Activated CD4-positive, CD25-positive, alpha-beta regulatory T cell treated with anti-CD3 and anti-CD28 coated beads, Interleukin-2, amount 50 U/mL, for 72 hours (primary cell): ENCODE measurements at places on chromosomes 1 and 21.

GRCh38 chr1:208254862-208255261, 10.7 kb upstream of the PLXNA2 start:
- no peak for DNase-seq

GRCh38 chr1:158809256-158809655, 21.9 kb upstream of the MNDA start:
- DNase-seq: no peak

- DNase-seq: no peak
Observed at GRCh38 chr1:5370311-5370710, 621.9 kb downstream of the NPHP4 start.

GRCh38 chr1:39647247-39647646, 7.8 kb upstream of the HEYL start:
- DNase-seq: no peak

DNA sequence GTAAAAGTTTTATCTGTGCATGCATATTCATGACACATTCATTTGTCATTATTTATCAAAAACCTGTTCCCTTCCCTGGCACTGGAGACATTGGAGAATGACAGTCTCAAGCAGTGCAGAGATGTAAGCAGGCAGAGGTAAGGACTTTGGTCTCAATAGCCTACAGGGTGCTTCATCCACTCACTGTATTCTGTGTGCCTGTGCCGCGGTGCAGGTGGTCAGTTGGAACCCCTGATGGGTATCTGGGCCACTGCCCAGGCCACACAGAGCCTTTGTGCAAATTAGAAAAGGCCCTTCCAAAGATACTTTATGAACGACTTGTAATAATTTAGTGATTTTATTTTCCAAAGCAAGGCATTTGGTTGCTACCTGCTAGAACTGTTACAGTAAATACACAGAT, 44.0 kb downstream of the CDC42 start:
- DNase-seq: no peak

- DNase-seq: no peak
Observed at GRCh38 chr1:99786751-99787501, 20.5 kb upstream of the FRRS1 start.

DNA sequence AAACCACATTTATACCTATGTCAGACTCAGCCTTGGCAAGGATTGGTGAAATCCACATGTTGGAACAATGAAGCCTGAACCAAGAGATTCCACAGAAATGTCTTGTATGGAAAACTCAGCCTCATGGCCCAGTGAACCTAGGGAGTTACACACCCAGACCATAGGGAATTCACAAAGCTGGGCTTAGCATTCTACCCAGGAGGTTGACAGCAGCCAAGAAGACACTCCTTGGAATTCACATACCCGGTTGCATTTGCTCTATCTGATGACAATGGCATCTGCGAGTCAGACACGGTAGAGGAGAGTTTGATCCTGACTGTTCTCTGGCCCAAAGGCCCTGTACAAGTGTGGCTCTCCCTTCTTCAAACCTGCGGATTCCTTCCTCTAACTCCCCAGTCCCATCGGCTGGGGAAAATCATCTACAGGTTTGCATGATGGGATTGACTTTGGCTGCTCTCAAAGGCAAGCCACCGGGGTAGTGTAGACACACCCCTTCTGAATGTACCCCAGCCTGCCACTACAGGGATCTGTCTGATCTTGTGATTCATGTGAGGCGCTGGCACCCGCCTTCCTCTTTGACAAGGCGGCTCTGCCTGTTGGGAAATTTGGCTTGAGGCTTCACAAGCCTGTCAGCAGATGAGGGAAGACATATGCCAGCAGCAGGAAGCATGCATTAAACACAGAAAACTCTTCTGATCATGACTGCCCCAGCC, 297.3 kb upstream of the KAZN start:
- no peak for DNase-seq

- no peak for DNase-seq
Observed at GRCh38 chr1:156781585-156782186, 14.4 kb downstream of the PRCC start.

- DNase-seq: no peak
Observed at GRCh38 chr1:164725401-164725800, 166.4 kb downstream of the PBX1 start.

GRCh38 chr1:63319046-63320021, 3.0 kb upstream of the FOXD3 start:
- peak; percentile 29 for DNase-seq

- DNase-seq: peak; percentile 33
Observed at GRCh38 chr1:43763497-43763973, 56.2 kb downstream of the ST3GAL3 start.

GRCh38 chr1:108149796-108150467, 50.2 kb downstream of the SLC25A24 start:
- no peak for DNase-seq

GRCh38 chr1:152899027-152899426, 9.3 kb upstream of the IVL start:
- DNase-seq: no peak

DNA sequence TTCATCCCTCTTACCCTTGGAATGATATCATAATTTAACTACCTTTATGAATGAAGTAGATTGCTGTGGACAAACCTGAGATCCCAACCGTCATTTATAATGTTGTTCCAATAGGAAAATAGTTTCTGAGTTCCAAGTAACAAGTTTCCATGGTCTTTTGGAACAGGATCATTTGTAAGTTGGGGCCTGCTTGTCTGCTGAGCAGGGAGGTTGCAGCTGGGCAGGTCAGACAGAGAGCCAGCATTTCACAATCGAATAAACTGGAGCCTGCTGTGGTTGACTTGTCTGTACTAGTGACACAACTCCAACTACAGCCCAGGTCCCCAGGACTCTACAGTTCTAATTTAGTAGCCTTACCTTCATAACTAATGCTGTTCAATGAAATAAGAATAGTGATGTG, 18.6 kb upstream of the RALGPS2 start:
- no peak for DNase-seq

DNA sequence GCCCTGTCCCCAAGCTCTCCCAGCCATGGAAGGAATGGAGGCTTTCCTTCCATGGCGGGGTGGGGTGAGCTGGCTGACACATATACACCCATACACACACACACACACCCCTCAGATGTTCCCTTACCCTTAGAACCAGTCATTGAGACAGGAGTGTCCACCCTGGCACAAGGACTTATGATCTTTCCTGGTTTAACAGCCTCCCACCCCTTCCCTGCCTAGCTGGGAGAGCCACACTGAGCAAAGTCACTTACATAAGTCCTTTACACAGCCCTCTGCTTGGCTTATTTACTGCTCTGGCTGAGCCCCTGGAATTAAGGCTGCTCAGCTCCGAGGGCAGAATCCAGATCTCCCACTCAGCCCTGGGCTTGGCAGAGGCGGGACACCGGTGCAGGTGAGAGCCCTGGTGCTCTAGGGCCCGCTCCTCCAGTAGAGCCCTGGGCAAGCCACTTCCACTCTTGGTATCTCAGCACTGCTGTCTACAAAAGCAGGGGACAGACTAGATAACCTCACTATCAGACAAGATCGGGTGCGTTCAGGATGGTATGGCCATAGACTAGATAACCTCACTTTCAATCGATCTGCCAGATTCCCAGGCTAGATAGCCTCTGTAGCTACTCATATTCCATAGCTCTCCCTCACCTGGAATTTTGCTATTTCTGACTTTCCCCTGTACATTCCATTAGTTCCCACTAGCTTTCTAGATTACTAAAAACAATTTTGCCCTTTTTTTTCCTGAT, 16.7 kb downstream of the SLC6A9 start:
- DNase-seq: no peak

DNA sequence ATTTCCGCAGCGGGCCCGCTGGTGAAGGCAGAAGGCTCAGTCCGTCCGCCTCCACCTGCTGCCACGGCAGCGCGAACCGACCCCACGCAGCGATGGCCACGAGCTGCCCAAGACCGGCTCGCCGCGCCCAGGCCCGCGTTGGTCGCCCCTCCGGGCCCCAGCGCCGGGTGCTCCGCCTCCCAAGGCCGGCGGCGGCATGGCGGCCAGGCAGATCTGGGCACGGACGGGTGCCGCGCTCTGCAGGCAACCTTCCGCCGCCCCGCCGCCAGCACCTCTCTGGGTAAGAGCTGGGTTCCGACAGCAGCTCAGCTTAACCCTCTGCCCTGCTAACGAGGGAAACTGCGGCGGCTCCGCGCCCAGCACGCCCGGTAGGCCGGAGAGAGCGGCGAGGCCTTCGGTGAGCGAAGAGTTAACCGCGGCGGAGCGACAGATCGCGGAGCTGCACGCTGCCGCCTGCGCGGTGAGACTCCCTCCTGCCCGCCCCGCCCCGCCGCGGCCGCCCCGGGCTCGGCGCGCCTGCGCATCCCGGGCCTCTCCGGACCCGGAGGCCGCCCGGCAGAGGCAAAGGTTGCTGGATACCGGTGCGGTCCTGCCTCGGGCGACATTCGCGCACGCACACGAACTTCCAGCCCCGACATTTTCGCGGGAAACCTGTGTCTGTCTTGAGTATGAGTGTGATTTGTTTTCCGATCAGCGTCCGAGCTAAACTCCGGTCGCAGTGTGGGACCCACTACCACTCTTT, at the start of gene C1orf53:
C1orf53 (plus strand) TSS at position 177 of the 742 bp plus-strand sequence; CDS start at position 197, 20 bp downstream.
- peak; percentile 85 for DNase-seq

DNA sequence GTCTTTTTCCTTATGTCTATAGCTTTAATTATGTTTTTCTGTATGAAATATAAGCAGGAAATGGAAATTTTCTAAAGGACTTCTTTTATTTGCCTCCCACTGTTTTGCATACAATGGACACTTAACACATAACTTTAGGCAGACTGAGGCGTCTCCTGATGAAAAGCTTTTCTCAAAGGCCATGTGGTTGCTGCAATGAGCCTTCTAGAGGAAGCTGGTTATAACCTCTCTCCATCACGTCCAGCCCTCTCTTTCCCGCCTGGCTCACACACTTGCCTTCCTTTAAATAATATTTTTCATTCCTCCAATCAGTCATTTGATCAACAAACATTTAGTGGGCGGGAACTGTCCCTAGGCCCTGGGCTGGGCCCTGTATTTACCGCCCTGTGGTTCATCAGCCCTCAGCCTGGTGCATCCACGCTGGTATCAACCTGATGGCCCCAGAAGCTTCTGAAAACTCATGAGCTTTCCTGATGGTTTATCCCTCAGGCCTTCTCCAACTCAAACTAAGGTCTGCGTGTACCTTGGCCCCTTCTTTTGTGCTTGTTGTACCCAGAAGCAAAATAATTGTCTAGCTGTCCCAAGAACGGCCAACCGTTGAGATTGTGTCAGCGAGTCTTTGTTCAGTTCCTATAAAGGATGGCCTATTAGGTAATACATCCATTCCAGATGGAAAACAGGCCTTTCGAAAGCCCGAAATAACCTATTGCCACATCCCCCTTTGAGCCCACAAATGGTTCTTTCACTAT, 75.3 kb upstream of the LYST start:
- no peak for DNase-seq

DNA sequence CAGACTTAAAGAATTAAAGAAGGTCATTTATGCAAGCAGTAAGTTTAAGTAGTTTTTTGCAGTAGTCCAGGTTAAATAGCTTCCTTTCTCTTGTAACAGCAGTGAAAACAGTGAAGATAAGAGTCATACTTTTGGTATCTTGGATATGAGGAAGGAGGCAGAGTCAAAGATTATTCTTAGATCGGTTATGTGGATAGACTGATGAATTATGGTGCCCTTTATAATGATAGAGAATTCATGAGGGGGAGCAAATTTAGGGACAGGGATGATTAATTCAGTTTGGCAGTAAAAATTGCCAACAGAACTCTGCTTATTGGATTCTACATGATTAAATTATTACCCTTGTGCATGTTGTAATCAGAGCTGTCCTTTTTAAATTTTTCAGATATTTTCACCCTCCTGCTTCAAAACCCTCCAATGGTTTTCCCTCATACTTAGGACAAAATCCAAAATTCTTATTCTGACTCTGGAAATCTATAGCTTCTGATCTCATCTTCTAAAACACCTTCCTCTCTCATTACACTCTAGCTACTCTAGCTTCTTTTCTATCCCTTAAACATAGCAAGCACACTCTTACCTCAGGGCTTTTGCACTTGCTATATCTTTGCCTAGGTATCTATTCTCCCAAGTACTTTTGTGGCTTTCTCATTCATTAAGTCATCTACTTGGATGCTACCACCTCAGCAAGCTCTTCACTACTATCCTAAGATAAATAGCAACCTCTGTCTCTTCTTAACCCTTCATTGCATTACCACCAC, 79.8 kb downstream of the PKN2 start:
- DNase-seq: no peak

GRCh38 chr1:110879758-110880606, 7.0 kb downstream of the CD53 start:
- peak; percentile 51 for DNase-seq

GRCh38 chr1:110393691-110394492, 3.1 kb upstream of the SLC16A4 start:
- no peak for DNase-seq

GRCh38 chr1:99956755-99957154, 13.0 kb upstream of the SLC35A3 start:
- no peak for DNase-seq

DNA sequence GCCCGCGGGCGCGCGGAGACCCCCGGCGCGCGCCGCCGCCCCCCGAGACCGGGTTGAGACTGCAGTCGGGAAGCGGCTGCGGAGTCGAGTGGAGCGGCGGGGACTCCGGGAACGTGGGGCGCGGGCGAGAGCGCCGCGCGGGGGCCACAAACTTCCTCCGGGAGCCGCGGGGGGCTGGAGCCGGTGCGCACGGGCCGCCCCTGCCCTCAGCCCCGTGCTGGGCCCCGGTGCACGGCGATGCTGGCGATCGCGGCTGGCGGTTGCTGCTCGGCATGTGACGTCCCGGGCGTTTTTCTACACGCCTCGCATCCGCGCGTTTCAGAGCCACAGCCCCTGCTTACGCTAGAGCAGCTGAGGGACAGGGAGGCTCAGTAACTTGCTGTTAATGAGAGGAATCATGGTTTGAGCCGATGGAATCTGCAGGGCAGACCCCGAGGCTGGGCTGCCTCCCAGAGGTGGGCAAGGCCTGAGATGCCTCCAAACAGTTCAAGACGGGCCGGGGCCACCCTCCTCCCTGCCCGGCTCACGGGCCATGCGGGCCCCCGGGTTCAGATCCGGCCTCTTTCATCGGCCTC, 520 bp downstream of the TMEM201 start:
- peak; percentile 55 for DNase-seq

DNA sequence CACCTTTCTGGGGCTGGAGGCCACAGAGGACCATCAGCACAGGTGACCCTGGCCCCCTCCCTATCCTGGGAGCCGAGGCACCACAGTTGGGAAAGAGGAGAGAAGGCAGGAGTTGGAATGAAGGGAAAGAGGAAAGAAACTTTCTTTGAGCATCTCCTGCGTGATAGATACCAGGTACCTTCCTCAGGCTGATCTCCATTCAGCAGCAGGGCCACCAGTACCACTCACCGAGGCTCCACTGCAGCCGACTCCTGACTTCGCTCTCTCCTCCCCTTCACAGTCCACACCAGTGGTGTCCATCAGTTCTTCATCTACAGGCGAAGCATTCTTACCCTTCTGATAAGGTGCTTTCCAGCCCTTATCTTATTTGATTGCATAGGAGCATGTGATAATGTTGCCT, 55.3 kb downstream of the LGR6 start:
- DNase-seq: no peak

- DNase-seq: no peak
Observed at GRCh38 chr1:117607471-117607870, 1.6 kb downstream of the TENT5C start.

DNA sequence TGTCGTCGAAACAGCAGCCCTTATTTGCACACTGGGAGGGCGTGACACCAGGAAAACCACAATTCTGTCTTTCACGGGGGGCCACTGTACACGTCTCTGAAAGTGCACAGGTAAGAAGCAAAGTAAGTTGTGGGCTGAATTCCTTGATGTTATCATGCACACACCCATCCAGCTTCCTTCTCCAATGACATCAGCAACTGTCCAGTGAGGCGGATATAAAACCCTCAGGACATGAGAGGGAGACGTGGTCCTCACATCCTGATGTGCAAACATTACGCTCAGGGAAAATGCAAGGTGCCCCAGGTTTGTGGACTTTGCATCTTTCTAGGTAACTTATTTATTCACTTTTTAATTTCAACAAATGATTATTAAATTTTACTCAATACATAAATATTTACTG, 3.0 kb downstream of the TFF1 start:
- DNase-seq: no peak
